NCI-H446 treated with DMSO at 0.1 percent for 48 hours (cell line): ENCODE measurements at places on chromosomes 7 and 10.

GRCh38 chr7:29596593-29597178 lies 33.1 kb downstream of the PRR15 start:
- no peak for DNase-seq

GRCh38 chr10:62904281-62904875 lies 88.2 kb upstream of the EGR2 start:
- no peak for DNase-seq

- DNase-seq: no peak
These were observed 216.7 kb downstream of the EMX2 start for GRCh38 chr10:117759266-117759665.

DNA sequence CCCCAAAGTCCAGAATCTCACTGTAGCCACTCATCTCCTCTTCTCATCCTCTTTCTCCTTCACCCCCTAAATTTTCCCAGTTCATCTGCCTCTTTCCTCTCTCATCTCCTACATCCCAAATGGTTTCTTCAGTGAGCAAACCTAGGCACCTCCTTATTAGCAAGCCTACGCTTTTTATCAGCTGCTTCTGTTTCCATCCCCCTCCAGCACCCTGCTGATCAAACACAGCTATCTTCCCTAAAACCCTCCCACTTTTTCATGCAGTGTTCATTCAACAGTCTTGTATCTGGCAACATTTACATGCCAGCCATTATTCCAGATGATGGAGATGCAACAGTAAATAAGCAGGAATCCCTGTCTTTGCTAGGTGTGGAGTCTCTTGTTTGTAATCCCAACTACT lies 3.3 kb upstream of the ABRAXAS2 start:
- DNase-seq: no peak

GRCh38 chr7:41732436-41732785 lies 29.5 kb upstream of the INHBA start:
- DNase-seq: no peak

GRCh38 chr10:13672548-13672947 lies 85.8 kb downstream of the PRPF18 start:
- DNase-seq: no peak

DNA sequence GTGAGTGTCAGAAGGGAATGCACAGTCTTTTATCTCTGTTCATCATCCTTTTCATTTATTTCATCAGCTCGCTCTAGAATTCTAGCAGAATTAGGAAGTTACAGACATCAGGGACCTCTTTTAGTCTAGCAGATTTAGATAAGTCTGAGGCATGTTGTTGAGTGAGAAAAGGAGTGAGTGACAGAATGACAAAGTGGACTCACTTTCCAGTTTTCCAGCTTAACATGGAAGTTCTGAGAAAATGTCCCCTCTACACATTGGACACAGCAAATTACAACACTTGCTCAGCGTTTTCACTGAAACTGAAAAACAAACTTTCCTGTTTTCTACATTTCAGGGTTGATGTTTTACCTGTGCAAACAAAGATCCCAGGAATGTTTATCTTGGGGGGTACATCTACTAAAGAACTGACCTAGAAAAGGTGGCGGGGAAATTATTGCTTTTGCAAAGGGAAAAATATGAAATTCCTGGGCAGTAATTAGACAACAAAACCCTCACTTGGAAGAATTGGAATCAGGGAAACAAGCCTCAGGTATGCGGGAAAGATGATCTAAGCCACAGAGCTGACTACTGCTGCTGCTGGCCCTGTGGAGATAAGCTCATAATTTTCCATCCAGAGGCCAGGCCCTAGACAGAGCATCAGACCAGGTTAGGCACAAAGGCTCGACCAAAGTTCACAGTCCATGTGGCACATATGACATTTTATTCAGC lies 14.6 kb upstream of the CYP3A5 start:
- DNase-seq: no peak

DNA sequence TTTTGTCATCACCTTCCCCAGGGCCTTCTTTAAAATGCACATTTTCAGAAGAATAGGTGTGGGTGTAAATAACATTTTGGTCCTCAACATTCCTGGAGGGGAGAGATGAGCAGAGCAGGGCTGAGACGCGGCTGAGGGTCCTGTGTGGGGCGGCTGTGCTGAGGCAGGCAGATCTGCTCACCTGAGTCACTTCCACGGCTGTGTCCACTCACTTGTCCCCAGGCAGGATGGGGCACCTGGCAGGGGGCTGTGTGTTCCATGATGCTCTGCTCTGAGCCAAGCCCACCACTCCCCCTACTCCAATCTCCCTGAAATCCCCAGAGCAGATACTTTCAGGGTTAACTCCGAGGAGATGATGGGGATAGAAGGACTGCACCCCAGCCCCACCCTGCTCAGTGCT lies 93.8 kb downstream of the GLRX3 start:
- DNase-seq: no peak

GRCh38 chr10:17273403-17273802 lies 45.4 kb downstream of the VIM start:
- no peak for DNase-seq

GRCh38 chr7:12369756-12370155 lies 33.9 kb downstream of the VWDE start:
- peak; percentile 34 for DNase-seq

DNA sequence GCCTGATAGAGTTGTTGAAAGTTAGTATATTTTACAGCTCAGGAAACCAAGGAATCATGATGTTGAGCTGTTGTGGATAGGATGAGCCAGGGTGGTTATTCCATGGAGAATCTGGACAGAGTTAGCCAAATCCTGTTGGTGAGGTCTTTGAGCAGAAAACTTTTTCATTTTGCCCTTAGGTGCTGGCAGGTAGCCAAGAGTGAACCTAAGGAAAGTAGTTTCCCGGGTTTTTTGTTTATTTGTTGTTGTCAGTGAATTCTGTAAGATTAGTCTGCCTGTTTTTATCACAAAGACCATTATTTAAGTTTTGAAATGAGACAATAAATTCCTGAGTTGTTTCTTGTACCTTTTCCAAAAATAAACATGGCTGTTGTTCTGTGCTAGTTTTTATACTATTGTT lies 61.0 kb downstream of the GALNT11 start:
- DNase-seq: no peak

- DNase-seq: no peak
These were observed 55.7 kb downstream of the DDC start for GRCh38 chr7:50509459-50509858.

DNA sequence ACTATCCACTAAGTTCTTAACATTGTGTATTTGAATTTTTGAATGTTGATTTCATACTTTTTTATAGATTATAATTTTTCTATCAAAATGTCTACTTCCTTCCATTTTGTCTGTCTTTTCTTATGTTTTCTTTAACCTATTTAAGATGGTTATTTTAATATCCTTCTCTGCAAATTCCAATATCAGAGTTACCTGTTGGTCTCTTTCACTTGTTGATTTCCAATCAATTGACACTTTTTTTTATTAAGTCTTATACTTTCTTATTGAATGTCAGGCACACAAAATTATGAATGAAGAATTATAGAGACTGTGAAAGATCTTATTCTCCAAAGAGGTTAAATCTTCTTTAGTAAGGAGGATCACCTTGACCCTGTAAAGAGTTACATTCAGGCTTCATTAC lies 448.3 kb upstream of the NRG3 start:
- DNase-seq: no peak

DNA sequence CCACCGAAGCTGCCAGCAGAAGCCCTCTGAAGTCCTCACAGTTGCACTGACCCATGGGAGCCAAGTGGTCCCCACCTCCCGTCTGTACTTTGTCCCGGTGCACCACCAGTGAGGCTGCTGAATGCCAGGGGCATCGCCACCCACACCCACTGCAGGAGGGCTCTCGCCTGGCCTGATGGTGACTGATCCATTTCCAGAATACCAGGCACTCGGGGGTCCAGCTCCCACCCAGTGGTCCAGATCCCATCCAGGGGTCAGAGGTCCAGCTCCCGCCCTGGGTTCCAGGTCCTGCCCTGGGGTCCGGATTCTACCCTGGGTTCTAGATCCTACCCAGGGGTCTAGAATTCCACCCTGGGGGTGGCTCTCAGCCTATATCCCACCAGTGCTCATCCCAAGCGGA lies 9.1 kb upstream of the JAKMIP3 start:
- DNase-seq: no peak

DNA sequence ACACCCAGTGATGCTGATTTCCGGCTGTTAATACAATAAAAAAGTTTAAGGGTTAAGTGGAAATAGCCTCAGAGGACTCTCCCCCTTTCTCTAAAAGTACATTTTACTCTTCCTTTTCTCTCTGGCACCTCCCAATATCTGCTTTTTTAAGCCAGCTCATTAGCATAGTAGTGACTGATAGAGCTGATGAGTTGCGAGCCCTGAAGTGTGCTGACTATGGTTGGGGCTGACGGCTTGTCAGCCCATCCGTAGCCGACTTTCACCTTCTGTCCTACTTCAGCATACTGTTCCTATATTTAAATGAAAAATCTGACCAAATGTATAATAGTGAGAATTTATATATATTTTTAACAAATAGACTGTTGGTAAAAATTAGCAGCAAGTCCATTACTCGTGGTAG lies 80.0 kb downstream of the SHH start:
- DNase-seq: no peak

DNA sequence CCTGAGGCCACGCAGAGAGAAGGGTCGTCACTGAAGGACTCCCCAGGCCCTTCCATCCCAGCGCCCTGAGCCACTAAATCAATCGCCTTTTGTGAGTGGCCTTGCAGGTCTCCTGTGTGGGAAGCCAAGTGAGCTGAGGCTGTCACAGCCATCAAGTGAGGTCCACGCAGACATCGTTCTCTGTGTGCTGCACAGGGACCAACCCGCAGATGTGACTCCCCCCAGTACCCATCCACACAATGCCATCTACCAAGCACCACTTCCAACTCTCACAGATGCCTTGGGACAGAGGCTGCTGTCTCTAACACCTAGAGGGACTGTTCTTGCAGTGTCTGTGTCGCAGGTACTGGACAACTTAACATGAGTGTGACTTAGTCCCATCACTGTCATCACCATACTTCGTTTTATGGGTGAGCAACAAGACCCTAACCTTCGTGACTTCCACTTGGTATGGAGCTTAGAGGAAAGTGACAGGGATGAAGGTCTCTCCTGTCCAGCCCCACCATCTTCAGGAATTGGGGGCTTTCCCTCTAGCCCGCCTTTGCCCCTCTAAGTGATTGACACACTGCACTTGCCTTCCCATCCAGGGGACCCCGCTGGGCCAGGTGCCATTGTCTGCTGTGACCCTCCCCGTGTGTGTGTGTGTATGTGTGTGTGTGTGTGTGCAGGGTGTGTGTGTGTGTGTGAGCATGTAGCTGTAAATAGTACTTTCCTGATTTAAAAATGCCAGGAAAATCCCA lies 51.4 kb upstream of the TMEM72 start:
- DNase-seq: no peak

- no peak for DNase-seq
These were observed 47.5 kb downstream of the ZNF467 start for GRCh38 chr7:149725916-149726315.

- DNase-seq: no peak
These were observed 10.8 kb downstream of the PRPS1L1 start for GRCh38 chr7:18016547-18017444.

- DNase-seq: no peak
These were observed 2.5 kb downstream of the PSAP start for GRCh38 chr10:71848325-71849275.

GRCh38 chr10:60353519-60354258 lies 36.0 kb downstream of the ANK3 start:
- DNase-seq: no peak

DNA sequence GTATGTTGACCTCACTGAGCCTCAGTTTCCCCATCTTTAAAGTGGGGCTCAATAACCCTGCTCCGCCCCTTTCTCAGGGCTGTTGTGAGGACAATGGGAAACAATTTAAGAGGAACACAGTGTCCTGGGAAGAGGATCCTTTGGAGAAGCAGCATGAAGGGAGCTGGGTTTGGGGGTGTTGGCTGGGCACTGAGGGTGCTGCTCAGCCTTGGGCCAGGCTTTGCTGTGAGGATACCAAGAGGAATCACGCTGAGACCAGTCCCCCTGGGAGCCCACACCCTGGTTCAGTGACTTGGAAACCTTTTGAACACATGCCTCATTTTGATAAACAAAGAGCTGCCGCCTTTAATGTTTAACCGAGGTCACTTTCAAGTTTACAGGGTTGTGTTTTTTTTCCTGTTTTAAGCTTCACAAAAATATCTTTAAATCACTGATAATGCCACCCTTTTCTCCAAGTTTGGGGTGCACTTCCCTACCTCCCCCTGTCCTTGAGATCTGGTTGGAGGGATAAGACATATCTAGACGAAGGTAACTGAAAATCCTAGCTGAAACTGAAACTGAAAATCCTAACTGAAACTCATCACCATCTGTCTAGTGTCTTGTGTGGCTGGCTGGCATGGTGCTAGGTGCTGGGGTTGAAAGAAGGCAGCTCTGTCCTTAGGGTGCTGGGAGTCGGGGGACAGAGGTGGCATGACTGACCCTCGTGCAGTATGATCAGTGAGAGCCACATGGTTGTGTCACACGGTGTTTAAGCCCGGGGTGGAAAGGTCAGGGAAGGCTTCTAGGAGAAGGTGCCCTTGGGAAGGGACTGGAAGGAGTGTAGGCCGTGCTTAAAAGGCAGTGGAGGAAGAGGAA lies 27.7 kb downstream of the ZNF775 start:
- no peak for DNase-seq

GRCh38 chr7:69651101-69651590 lies 52.9 kb downstream of the AUTS2 start:
- DNase-seq: no peak

GRCh38 chr7:68429411-68430117 lies 1168.7 kb upstream of the AUTS2 start:
- DNase-seq: no peak

DNA sequence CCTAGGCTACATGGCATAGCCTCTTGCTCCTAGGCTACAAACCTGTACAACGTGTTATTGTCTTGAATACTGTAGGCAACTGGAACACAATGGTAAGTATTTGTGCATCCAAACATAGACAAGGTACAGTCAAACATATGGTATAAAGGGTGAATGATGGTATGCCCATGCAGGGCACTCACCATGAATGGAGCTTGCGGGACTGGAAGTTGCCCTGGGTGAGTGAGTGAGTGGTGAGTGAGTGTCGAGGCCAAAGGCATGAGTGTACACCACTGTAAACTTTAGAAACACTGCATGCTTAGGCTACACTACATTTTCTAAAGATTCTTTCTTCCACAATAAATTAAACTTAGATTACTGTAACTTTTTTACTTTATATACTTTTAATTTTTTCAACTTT lies 165.7 kb downstream of the PARD3 start:
- DNase-seq: no peak

- DNase-seq: no peak
These were observed 656 bp upstream of the CNNM2 start for GRCh38 chr10:102917314-102917961.

- no peak for DNase-seq
These were observed 443.6 kb downstream of the GRM8 start for GRCh38 chr7:126809188-126809587.

DNA sequence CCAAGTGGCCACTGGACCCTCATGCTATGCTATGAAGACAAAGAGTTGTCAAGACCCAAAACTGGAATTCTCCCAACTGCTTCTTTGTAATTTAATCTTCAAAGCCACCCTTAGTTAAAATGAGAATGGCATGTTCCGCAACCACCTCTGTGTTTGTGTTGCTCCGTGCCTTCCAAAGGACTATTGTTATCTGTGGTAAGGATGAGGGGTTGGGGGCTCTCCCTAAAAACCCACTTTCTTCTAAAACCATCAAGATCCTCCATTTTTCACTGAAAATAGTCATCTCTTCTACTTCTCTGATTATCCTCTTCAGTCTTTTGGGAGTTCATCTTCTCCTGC lies 222.1 kb upstream of the AOAH start:
- DNase-seq: no peak
